ENCODE measurements at places on chromosomes 3 and 15.

- DNase-seq, result no peak
Observed at GRCh38 chr3:445960-446359, 249.4 kb downstream of the CHL1 start.

GRCh38 chr15:87827131-87827530 is 429.4 kb downstream of the NTRK3 start:
- DNase-seq, result no peak

DNA sequence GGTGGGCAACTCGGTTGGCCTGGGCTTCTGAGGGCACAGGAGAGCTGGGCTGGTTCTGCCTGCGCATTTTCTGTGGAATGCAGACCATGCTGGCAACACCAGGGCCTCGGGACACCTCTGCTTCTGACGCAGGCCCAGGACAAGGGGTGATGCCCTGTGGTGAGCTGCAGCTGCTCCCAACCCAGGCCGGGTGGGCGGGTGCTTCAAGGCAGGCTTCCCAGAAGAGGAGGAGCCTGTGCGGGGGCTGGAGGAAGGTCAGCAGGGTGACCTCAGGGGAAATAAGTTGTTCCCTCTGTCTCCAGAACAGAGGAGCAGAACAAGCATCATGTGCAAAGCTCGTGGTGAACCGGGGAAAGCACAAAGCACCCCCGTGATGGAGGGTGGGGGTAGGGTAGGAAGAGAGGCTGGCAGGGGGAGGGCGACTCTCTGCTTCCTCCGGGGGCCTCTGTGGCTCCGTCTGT is 11.0 kb upstream of the PLXNA1 start:
- peak; percentile 40 for DNase-seq

GRCh38 chr3:4417449-4417848 is 49.6 kb downstream of the SUMF1 start:
- no peak for DNase-seq

- DNase-seq, result no peak
Observed at GRCh38 chr3:44030687-44031305, 210.9 kb upstream of the TOPAZ1 start.

- DNase-seq, result no peak
Observed at GRCh38 chr3:110341047-110341446, 730.6 kb upstream of the NECTIN3 start.

DNA sequence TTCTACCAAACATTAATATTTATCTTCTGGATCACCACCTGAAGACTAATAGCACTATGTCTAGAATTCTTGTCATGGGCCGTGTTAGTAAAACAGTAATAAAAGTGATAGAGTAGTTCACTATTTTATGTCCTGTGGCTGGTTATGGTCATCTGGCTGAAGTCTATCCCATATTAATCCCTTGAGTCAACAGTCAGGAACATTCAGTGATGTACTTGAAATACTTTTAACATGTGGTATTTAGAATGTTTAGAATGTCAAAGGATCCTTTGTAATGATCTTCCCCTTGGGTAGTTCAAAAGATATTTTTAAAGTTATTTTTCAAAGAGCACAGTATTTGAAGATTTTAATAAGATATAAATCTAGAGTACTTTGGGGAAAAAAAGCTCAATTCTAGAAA is 117.0 kb downstream of the MBNL1 start:
- no peak for DNase-seq

DNA sequence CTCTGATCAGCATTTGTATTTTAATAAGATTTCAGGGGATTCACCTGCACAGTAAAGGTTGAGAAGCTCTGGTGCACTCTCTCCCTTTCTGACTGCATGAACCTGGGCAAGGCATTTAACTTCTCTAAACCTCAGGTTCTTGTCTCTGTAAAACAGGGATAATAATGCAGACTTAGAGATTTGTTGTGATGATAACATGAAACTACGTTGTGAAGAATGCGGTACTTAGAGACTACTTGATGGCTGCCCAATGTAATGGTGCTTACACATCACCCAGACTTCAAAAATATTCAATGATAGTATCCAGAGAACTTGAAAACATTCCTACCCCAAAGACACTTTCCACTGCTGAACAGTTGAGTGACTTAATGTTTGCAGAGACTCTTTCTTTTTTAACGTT is 19.8 kb upstream of the TNFSF10 start:
- DNase-seq, result no peak

DNA sequence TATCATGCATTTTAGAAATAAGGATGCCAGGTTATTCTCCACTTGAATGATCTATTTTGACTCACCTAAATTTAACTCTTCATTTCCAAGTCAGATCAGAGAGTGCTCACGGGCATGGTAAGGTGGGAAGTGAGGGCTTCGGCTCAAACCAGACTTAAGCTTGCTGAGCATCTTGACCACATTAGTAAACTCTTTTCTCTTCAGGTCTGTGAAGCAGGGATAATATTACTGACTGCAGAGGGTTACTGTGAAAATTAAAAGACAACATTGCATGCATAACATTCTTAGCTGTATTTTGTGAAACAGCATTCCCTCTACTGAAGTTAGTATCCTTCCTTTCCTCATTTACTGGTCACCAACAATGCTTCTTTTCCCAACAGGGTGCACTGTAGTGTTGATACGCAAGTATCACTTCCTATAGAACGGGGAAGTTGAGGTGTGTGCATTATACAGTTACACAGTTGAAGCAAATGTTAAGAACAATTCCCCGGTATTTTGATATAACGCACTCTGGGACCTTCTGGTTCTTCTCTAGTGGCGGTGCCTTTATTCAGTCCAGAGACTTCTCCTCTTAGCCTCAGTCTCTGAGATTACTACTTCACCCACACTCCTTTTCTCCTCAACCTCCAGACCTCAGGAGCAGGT is 74.1 kb upstream of the MNS1 start:
- no peak for DNase-seq

GRCh38 chr3:17740721-17741141 is 1.7 kb downstream of the TBC1D5 start:
- DNase-seq, result peak; percentile 6

GRCh38 chr3:12471241-12471640 is 13.0 kb upstream of the TSEN2 start:
- DNase-seq, result no peak

GRCh38 chr3:109137761-109138160 is 1.2 kb downstream of the C3orf85 start:
- no peak for DNase-seq

- no peak for DNase-seq
Observed at GRCh38 chr3:123765475-123766128, 118.5 kb downstream of the MYLK start.

GRCh38 chr3:111069974-111070771 is 1.4 kb upstream of the NECTIN3 start:
- no peak for DNase-seq

- no peak for DNase-seq
Observed at GRCh38 chr3:141767066-141767465, 3.9 kb downstream of the GRK7 start.

- no peak for DNase-seq
Observed at GRCh38 chr15:75733761-75734651, 21.4 kb upstream of the CSPG4 start.

GRCh38 chr3:46643701-46644100 is 31.4 kb downstream of the FAM240A start:
- no peak for DNase-seq

DNA sequence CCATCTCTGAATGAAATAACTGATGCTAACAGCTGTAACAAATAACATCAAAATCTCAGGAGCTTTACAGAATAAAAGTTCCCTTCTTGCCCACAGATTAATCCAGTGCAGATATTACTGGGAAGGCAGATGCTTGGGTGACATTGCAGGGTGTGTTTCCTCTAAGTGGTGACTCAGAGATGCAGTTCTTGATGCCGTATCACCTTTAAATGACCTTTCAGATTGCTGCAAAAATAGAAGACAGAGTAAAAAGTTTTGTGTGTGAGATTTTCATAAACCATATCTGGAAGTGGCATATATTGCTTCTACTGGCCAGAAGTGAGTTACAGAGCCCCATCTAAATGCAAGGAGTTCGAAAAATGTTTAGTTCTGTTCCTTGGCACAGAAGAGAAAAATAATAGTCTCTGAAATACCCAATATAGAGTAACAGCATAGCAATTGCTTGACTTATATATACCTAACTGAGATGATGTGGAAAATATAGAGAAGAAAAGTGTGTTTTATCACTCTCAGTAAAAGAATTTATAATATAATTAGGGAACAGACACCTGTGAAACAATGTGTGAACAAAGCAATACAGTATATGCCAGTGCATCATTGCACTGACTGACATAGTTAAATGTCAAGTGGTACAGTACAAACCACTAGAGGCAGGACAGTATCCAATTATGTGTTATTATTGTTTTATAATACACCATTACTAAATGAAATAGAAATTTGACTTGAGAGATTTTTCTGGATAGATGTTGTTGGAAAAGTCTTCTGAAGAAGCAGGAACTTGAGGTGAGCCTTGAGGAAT is 430.7 kb upstream of the CBLB start:
- DNase-seq, result no peak

DNA sequence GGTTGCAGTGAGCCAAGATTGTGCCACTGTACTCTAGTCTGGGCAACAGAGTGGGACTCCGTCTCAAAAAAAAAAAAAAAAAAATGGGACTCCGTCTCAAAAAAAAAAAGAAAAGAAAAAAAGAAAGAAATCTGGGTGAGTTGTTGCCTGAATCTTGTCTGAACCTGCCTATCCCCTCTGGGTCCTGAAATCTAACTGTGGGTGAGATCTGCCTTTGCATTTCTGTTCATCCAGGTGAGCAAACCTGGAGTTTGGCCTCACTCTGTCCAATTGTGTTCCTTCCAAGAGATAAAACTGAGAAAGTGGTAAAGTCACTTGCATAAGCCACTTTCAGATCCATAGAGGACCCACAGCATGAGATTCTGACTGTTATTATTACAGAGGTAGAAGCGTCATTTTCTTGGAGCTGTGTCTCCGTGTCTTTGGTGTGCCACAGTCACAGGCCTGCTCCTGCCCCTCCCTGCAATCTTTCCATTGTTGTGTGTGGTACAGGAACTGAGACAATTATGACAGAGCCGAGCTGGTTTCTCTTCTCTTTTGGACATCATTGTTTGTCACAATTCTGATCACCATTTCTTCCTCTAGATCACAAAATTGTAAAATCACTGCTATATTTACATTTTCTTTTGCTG is 235.9 kb downstream of the LPP start:
- DNase-seq, result no peak

- DNase-seq, result no peak
Observed at GRCh38 chr3:183486472-183486871, 58.1 kb upstream of the MCF2L2 start.
